Left ventricle myocardium inferior (tissue), 1 donor: ENCODE measurements at places on chromosomes 1 and 21.

- peak; percentile 50 for DNase-seq
These were observed 9.2 kb upstream of the EVA1C start for GRCh38 chr21:32403201-32403777.

GRCh38 chr1:165857046-165857801 lies 29.8 kb downstream of the UCK2 start:
- DNase-seq = no peak

DNA sequence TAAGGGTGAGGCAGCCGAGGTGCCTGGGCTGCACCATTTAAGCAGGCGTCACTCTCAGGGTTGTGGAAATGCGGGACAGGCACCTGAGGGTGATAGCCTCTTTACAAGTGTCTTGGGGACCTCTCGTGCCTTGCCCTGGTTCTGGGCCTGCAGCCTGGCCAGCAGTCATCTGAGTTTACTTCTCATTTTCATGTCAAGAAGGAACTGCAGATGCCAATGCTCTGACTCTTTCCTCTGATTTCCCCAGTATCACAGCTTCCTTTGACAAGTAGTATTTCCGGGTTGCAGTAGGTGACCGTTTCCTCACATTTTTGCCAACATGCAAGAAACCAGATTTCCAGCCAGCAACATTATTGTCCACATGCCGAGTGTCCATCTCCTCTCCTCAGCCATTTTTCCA lies 286.9 kb downstream of the DISC1 start:
- no peak for DNase-seq

DNA sequence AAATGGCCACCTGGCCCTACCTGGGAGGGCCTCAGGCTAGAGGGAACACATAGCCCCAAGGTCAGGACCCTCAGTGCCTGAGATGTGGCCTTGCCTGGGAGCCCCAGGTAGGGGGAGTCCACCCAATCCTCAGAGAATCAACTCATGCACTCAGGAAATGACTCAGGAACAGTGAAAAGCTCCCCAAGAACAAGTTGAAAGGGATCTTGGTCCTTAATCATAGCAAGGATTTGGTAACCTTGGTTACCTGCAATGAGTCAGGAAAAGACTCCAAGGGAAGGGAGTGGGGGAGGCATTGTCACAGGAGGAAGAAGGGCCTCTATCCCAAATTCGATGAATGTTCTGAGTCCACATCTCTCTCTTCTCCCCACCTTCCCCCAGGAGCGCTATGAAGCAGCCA lies 17.0 kb downstream of the MAP7D1 start:
- DNase-seq = no peak

DNA sequence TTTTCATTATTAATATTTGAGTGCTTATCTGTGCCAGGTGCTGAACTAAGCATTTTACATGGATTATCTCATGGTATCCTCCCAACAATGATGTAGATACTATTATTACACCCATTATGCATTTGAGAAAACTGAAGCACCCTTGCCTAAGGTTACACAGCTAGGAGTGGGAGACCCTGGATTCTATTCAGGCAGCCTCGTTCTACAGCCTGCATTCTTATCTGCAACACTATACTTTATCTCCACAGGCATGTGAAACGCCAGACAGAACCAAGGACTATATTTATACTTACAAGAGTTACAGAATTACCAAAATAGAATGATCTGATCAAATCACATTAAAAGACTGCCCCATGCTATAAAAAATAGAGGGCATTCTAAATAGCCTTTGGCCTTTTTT lies 22.4 kb downstream of the LPAR3 start:
- no peak for DNase-seq

- DNase-seq = no peak
These were observed 94.6 kb downstream of the TGFB2 start for GRCh38 chr1:218439541-218440295.

GRCh38 chr1:15578921-15579682 lies 5.7 kb downstream of the AGMAT start:
- DNase-seq = no peak

DNA sequence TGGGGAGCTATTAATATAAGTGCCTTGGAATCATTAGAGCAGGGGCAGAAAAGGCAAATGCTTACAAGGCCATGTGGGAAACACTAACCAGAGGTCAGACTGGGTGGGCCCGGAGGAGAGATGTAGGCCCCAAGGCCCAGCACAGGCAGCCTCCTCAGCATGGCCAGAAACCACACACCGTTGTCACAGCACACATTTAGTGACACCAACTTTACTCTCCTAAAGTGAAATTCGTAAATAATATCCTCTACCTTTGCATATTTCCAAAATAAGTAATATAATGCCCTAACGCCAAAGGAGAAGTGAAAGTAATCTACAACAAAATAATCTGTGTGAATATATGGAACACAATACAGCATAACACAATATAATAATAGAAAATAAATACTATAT lies 62.6 kb downstream of the KIF21B start:
- no peak for DNase-seq

DNA sequence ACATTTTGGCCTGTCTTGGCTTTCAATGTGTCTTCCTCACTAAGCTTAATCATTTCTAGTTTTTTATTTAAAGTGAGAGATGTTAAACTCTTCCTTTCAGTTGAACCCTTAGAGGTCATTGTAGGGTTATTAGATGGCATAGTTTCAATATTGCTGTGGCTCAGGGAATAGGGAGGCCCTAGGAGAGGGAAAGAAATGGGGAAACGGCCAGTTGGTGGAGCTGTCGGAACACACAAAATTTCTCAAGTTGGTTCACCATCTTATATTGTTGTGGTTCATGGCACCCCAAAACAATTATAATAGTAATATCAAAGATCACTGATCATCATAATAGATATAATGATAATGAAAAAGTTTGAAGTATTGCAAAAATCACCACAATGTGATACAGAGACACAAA lies 31.4 kb upstream of the KAZN start:
- no peak for DNase-seq
